ENCODE measurements at places on chromosomes 5 and 9.

DNA sequence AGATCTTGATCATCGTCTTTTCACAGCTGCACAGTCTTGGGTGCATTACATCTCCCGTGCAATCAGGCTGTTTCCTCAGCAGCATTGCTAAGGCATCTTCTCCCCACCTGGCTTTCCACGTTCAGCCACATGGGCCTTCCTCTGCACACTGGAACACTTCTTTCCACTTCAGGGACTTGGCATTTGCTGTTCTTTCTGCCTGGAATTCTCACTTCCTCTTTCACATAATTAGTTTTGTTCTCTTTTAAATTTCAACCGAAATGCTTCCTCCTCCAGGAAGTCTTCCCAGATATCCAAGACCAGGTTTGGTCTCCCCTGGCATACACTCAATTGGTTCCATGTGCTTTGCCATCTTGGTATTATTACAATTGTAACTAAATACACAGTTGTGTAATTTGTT lies 43.8 kb downstream of the WHRN start:
- DNase-seq: no peak

DNA sequence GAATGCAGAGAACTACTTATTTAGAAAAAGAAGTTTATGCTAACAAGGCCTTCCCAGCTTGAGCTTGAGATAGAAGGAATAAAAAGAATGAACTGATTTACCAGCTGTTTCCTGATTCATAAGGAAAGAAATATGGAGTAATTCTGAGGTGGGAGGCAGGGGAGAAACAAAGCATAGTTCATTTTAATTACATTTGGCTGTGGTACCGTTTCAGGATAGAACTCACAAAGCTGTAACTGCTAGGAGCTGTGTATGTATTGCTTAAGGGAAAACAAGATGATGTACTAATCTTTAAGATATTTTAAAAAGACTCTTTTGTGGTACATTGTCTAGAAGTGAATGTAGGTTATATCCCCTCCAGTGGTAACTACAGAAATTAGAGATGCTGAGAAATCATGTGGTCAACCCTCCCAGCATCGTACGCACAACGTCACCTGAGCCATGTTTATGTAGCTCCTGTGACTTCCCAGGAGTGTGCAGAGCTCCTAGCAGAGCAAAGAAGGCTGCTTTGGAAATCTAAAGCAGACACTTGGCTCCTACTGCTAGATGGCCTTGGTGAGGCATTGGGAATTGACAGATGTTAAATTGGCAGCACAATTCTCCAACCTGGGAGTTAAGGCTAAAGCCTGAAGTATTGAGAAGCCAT lies 208.3 kb upstream of the VLDLR start:
- no peak for DNase-seq

DNA sequence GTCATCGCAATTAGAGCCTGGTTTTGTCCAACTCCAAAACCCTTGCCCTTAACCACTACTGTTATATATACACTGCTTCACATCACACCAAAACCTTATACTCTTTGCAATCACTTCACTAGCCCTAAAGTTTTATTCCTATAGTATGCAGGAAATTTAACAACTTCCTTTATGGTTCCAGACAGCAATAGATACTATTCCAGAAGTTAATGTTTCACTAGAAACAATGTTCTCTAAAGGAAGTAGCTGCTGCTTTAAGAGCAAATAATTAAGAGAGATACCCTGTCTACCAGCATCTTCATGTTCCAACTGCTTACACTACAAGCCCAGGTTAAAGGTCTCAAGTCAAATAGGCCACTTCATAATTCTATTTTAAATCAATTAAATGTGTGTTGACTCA lies 22.0 kb downstream of the FREM1 start:
- DNase-seq: peak; percentile 67

DNA sequence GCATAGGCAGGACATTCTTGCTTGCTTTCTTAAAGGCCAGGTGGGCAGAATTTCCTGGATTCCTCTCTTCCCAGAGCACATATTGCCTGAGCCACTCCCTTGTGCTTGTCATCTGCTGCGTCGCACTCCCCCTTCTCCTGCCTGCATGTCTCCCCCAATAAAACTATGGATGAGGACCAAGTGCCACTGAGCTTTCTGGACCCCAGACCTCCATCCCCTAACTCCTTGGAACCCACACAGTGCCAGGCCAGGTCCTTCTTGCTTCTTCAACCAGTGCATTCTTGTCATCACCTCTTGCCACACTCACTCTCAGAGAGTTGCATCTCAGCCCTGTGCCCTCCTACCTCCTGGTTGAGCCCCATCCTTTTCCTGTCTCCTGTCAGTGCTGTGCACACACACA lies 157.9 kb upstream of the PANK3 start:
- no peak for DNase-seq

- no peak for DNase-seq
Measured at GRCh38 chr5:170248172-170248930, 15.6 kb downstream of the C5orf58 start.

DNA sequence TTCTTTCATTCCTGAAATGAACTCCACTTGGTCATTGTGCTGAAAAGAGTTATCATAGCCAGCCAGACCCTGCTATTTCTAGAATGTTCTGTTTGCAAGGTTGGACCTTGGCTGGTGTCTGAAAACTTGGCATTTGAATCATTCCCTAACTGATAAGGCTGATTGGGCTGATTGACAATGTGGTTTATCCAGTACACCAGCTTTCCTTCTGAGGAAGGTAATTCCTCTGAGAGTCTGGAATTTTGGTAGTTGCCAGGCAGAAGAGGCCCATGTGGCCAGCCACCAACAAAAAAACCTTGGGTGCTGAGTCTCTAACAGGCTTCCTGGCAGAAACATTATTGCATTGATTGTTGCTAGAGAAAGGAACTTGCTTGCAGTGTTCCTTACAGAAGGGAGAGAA lies 15.3 kb downstream of the SEC61B start:
- no peak for DNase-seq

DNA sequence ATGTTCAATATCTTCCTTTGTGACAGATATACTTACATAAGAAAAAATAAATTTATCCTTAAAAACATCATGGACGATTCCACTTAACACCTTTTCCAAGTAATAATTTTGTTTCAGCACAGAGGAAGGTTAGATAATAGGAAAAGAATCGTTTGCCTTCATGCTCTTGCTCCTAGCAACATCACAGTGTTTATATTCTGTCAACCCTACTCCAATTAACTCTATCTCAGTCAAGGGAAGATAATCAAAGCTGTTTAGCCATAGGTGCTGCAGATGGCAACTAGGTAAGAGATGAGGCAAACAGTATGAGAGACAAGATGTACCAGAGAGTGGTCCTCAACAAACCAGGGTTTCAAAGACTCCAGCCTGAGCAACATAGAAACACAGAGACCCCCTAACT lies 55.6 kb downstream of the UBAP2 start:
- no peak for DNase-seq

All from small intestine (tissue), 16 donors.